ENCODE measurements at places on chromosomes 4 and X.
A peak's percentile ranks its signal among the peaks of the same experiment; 100 is the strongest.

GRCh38 chr4:156798438-156798837 lies 173.2 kb downstream of the PDGFC start:
- DNase-seq: no peak

DNA sequence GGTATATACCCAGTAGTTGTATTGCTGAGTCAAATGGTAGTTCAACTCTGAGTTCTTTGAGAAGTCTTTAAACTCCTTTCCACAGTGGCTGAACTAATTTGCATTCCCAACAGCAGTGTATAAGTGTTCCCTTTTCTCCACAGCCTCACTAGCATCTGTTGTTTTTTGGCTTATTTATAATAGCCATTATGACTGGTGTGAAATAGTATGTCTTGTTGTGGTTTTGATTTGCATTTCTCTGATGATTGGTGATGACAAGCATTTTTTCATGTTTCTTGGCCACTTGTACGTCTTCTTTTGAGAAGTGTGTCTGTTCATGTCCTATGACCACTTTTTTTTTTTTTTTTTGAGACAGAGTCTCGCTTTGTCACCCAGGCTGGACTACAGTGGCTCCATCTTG lies 30.5 kb downstream of the GPR50 start:
- no peak for DNase-seq

GRCh38 chr4:77189412-77189811 lies 32.4 kb downstream of the CCNG2 start:
- no peak for DNase-seq

DNA sequence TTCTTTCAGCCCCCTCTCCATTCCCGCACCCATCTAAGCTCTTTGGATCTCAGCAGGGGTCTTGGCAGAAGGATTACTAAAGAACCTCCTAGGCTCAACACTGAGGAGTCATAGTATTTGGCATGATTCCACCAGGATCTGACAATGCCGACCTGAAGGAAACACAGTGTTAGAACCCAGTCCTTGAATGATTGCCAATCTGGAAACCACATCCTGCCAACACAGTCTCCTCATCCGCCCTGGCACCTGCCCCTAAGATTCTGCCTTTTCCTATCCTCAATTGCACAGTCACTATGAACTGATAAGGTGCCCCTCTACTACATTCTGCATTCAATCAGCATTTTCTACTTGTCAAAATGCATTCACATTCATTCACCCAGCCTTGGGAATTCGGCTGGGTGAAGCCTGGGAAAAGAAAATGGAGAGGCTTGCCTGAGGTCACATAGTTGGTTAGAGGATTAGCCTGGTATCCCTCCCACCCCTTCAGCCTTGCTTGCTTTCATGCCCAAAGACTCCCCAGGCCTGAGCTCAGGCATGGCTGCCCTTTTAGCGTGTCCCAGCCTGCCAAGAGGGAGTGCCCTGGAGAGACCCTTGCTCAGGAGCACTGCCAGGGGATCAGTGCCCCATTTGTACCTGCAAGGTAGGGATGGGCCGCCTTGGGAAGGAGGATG lies 2.2 kb upstream of the CLDN2 start:
- DNase-seq: peak; percentile 85

DNA sequence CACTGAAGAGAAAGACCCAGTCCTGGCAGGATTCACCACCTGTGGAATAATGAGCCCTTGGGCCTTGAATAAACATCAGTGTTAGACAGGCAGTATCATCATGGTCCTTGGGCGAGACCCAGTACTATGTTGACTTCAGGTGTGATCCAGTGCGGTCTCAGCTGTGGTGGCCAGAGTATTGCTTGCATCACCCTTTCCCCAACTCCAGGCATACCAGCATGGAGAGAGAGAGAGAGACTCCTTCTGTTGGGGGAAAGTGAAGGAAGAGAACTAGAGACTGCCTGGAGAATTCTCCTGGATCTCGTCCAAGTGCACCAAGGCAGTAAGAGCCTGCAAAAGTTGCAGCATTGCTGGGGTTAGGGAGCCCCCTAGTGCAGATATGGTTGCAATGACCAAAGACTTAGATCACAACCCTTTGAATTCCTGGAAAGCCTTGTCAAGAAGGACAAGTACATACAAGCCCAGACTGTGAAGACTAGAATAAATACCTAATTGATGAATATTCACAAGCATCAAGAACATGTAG lies 61.1 kb upstream of the VAMP7 start:
- peak; percentile 88 for DNase-seq

GRCh38 chr4:83268491-83268890 lies 16.1 kb downstream of the COQ2 start:
- no peak for DNase-seq

DNA sequence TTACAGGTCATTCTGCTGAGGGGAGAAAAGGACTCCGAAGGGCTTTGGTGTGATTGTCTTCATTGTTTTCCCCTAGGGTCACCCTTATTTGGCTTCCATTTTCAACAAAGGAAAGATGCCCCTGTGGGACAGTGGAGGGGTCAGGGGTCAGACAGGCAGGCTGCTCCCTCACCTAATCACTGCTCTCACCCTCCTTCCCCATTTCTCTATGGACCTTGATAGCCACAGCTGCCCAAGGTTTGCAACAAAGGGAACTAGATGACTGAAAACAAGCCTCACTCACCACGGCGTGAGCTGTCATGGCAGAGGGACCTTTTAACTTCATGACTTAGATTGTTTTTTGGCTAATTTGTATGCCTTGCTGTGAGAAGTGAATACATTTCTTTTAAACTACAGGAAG lies 40.7 kb downstream of the C4orf51 start:
- no peak for DNase-seq

- no peak for DNase-seq
These were observed 43.5 kb upstream of the CITED1 start for GRCh38 chrX:72349190-72349589.

GRCh38 chr4:142818476-142818875 lies 27.6 kb downstream of the INPP4B start:
- DNase-seq: no peak

DNA sequence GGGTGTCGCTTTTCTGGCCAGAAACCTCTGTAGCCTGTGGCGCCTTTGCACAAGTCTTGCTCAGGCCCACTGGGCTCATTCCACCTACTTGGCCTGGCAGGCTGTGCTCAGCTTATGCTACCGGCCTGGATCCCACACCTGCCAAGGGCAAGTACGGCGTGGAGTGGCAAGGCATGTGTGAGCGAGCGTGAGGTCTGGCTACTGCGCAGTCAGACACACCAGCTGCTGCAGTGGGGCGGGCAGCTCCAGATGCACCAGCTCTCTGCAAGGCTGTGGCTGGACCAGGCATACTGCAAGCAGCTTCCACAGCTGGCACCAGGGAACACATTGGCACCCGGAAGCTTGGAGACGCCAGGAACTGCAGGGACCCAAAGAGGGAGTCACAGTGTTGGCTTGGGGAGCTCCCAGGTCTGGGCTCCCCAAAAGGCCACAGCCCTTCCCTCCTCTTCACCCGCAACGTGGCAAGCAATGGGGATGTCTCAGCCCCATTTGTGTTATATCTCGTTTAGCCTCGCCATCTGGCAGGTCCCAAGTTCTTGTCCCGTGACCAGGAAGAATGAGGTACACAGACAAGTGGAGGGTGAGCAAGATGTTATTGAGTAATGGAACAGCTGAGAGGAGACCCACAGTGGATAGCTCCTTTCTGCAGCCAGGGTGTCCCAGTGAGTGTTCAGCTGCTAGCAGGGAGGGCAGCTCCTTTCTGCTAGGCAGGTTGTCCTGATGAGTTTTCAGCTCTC lies 3.8 kb upstream of the FBXW7 start:
- DNase-seq: no peak

GRCh38 chr4:108355902-108356535 lies 187.3 kb upstream of the LEF1 start:
- DNase-seq: peak; percentile 22

DNA sequence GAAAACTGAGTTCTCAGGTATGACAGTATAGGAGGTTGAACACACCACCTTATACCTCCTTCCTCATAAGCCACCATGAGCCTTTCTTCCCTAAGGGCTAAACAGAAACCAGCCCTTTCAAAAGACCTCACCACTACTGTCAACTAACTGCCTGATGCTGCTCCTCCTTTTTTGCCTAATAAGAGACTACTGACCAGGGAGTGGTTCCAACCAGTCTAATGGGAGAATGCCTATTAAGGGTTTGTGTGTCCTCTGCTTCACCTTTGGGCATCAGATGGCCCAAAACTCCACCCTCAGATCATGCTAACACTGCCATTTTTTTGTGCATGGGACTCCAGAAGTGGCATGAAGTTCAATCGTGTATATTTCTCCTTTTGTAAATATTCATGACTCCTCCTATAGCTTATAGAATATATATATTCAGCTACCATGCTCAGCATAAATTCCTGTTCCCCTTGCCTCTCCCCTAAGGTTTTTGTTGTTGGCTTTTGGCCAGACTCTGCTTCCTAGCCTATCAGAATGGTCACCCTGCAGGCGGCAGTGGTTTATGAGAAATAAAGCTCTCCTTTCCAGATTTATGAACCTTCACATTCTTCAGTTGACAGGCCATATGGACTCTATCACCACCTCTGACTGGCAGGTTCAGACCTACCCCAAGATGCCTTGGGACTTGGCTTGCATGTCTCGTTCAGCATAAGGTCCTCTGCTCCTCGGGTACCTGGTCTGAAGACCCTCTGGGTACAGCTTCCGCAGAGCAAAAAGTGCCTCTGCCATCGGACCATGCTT lies 28.2 kb downstream of the FGFBP1 start:
- DNase-seq: no peak

GRCh38 chr4:17134565-17134964 lies 236.1 kb upstream of the LDB2 start:
- DNase-seq: no peak

GRCh38 chr4:6591313-6591712 lies 16.3 kb downstream of the MAN2B2 start:
- DNase-seq: peak; percentile 67

GRCh38 chr4:4986841-4987240 lies 32.4 kb downstream of the CYTL1 start:
- no peak for DNase-seq

GRCh38 chrX:70973221-70973620 lies 42.3 kb upstream of the SLC7A3 start:
- no peak for DNase-seq

DNA sequence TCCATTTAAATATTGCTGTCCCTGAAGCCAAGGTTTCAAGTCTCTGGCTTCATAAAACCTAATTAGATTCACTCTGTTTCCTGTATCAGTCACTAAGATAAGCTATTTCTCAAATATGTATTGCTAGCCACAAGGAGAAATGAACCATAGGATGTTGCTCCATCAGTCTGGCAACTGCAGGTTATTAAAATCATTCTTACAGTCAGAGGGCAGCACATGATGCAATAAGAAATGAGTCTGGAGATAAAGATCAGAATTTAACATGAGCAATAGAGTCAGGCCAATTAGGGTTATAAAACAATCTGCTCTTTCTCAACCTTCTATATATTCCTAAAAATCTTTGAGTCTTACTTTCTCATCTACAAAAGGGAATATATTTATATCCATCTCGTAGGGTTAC lies 7.2 kb downstream of the PRKG2 start:
- peak; percentile 16 for DNase-seq

DNA sequence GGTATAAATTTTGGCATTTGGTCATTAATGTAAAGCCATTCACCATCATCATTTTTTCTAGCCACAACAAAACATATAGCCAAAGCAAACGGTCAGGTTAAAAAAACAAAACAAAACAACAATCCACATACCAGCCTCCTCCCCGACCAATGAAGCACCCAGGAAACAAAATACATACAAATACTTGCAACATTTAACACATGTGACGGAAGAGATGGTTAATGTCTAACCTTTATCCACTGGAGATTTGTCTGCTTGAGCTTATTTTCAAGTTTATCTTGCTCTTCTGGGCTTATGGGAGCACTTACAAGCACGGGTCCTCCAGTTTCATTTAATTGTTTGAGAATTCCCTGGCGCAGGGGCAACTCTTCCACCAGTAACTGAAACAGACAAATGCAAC lies 857.5 kb upstream of the FTHL17 start:
- DNase-seq: no peak

DNA sequence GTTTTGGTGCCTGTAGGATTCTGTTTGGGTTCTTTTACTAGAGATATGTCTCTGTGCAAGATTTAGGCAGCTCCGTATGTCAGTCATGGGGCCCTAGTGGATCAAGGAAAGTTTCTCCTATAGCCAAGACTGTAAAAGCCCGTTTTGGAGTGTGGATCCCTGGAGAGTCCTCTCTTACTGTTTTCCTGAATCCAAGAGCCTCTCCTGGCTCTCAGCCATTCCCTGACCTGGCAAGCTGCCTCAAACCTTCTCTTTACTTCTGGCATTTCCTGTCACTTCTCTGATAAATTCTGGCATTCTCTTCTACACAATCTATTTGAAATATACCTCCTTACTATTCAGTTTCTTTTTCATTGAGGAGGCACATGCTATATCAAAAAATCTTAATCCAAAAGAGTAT lies 41.4 kb downstream of the DCAF12L2 start:
- no peak for DNase-seq

GRCh38 chrX:103549916-103550315 lies 30.6 kb upstream of the RAB40A start:
- DNase-seq: no peak

- peak; percentile 39 for DNase-seq
These were observed 45.6 kb downstream of the TMEM154 start for GRCh38 chr4:152634110-152634760.

- no peak for DNase-seq
These were observed 147.7 kb upstream of the GYPA start for GRCh38 chr4:144288011-144288903.

GRCh38 chr4:52864793-52865192 lies 2.7 kb downstream of the RASL11B start:
- DNase-seq: no peak

DNA sequence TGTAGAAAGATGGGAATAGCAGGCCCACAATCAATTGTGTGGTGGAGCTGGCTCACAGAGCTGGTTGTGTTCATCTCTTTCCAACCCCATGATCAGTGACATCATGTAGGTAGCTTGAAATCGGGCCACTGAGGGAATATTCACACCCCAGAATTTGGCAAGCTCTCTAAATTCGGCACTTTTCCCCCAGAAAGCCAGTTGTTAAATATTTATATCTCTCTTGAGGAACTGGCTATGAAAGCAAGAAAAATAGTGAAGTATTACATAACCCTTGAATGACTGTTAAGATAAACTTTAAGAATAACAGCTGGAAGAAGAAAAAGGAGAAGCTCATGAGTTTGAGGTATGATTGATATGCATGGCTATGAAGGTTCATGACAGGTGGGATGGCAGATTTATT lies 38.9 kb downstream of the GPRIN3 start:
- DNase-seq: no peak

- peak; percentile 59 for DNase-seq
These were observed 32.8 kb upstream of the GLRB start for GRCh38 chr4:157043131-157043530.

GRCh38 chr4:76781698-76782595 lies 116.0 kb downstream of the SOWAHB start:
- DNase-seq: no peak
